CD14-positive monocyte (primary cell): ENCODE measurements at places on chromosomes 16 and 17.

DNA sequence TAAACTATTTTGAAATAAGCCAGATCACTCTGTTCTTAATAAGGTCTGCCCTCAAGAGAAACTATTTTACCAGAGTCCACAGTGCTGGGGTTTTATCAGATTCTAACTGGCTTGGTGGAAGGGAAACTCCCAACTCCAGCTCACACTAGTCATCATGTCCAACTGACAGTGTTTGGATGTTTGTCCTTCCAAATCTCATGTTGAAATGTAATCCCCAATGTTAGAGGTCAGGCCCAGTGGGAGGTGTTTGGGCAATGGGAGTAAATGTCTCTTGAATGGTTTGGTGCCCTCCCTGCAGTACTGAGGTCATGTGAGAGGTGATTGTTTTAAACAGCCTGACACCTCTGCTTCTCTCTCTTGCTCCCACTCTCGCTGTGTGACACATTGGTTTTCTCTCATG lies 1301.0 kb upstream of the CDH8 start:
- no peak for DNase-seq

DNA sequence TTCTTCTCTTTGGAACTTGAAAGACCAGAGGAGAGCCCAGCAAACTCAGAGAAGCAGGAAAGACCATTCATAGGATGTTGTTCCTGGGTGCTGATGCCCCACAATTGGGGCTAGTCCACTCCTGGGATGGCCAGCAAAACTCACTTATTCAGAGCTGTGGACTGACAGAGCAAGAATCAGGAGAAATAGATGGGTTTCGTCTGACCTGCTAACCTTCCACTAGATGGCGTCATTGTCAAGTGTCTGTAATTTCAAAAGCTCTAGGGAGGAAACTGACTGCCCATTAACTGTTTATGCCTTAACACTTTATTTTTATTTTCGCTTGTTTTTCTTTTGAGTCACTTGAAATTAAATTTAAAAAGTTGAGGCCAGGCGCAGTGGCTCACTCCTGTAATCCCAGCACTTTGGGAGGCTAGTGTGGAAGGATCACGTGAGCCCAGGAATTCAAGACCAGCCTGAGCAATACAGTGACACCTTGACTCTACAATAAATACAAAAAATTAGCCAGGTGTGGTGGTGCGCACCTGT lies 28.7 kb upstream of the MILR1 start:
- DNase-seq = peak; percentile 85

DNA sequence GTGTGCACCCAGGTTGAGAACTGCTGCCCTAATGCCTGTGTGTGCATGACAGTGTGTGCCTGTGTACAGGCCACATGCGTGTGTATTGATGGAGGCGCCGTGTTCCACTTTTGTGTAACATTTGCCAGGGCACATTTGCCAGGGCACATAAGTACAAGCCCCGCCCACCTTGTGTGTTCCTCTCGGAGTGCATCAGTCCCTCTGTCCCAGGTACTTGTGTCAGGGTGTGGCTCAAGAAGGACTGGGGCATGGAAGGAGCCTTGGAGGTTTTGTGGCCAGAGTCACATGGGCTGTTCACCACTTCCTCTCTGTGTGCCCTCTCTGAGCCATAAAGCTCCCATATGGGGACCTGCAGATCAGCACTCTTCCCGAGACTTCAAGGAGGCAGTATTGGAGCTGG lies 73.9 kb downstream of the MRM1 start:
- no peak for DNase-seq

GRCh38 chr16:88705076-88705684 lies 1.0 kb downstream of the RNF166 start:
- peak; percentile 75 for DNase-seq
